Stimulated activated CD4-positive, alpha-beta T cell treated with anti-CD3 and anti-CD28 coated beads, TNF-alpha, amount 100 ng/mL, for 48 hours (primary cell): ENCODE measurements at places on chromosomes 1 and 21.
A peak's percentile ranks its signal among the peaks of the same experiment; 100 is the strongest.

GRCh38 chr21:45129189-45129923 lies 55.0 kb downstream of the ADARB1 start:
- DNase-seq: no peak

DNA sequence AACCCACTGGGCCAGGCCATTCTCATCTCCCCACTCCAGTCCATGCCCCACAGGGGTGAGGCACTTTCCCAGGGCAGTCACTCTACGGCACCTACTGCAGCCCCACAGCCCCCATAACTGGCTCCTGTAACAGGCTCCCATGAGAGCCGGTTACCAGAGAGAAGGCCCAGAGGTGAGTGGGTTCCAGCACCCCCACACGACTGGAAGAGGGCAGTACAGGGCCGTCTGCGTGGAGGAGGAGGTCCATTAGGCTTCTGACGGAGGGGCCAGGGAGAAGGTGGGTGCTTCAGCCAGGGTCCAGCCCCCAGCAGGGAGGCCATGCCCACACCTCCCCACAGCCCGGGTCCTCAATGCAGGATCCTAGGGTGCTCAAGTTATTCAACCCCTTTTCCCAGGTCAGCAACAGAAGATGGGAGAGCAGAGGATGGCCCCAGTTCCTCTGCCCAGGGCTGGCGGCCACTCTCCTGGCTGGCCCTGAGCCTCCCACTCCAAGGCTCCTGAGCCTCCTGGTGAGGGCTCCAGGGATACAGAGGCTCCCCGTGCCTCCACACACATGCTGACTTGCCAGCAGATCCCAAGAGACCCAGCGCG lies 1.6 kb downstream of the ACAP3 start:
- no peak for DNase-seq

DNA sequence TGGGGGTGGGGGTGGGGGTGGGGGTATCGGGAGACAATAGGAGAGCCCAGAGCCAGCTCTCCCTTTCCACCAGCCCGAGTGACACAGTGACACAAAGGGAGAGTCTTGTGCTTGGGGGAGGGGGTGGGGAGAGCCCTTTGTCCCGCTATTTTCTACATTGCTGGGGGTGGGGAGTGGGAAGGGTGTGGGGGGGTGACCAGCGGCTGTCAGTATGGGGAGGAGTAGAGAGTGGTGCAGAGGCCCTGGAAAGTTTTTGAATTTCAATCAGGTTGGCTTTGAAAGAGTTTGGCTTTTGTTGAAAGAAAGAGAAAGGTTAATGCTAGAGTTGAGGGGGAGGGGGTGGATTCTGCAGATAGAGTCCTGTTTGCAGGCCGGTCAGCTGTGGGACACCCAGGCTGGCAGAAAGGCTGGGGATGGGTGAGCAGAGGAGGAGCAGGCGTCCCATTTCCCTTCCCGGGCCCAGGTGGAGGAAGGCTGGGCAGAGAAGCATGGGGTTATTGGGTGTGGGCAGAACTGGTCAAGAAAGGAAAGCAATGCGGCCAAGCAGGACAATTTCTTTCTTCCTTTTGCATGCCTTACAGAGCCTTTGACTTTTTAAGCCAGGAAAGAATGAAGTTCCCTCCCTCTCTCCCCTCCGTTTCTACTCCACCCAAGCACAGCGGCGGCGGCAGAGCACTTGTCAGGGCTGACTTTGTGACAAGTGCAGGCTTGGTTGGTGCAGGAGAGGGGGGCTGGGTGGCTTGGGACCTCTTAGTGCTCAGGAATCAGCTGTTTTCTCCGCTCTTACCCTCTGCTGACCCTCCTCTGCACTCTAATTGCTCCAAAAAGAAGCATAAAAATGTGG lies 96.2 kb downstream of the RNF220 start:
- no peak for DNase-seq

DNA sequence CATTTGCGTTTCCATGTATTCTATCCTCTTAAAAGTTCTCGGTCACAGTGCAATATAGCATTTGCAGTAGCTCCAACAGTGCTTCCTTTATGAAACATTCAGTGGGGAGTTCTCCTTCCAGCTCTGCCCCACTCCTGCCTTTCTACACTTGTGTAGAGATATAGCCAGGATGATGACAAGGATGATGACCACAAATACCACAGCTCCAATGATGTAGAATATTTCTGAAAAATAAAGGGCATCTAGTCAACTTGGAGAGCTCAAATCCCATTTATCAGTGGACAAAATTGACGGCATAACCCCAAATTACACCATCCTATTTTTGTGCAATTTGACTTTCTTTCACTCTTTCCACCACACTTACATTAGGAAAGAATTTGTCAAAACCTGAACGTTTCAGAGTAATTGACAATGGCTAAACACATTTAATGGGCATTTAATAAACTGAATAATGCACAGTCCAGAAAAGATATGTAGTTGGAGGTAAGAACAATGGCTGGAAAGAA lies 11.1 kb downstream of the F3 start:
- no peak for DNase-seq

GRCh38 chr1:225933072-225933471 lies 7.9 kb downstream of the LEFTY2 start:
- no peak for DNase-seq

DNA sequence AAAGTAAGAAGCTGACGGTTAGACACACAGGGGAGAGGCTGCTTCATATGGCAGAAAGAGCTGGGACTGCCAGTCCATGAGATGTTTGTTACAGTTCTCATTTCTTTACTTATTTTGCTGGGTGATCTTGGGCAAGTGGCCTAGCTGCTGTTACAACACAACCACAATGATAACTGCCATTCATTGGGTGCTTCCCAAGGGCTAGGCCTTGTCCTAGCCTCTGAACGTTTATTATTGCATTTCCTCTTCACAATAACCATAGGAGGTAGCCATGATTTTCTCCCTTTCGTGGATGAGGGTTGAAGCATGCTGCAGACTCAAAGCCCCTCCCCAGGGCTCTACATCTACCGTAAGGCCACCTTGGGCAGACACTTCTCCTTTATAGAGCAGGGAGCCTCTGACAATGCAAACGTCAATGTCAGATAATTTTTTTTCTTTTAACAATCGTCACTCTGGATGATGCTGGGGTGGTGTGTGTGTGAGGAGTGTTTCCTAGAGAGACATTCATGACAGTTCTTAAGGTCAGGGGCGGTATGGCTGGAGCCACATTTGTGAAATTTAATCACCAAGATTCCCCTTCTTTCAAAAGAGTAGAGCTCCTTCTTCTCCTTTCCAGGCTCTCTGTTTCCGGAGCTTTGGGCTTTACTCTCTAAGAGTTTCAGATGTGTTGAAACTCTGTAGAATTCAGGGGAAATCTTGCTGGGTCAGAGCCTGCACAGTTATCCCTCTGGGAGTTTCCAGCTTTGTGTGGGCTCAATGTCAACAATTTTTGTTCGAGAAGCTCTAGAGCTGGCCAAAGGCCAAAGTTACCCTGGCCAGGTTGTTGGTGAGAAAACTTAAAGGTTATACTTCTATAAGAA lies 138.5 kb upstream of the SGIP1 start:
- no peak for DNase-seq

DNA sequence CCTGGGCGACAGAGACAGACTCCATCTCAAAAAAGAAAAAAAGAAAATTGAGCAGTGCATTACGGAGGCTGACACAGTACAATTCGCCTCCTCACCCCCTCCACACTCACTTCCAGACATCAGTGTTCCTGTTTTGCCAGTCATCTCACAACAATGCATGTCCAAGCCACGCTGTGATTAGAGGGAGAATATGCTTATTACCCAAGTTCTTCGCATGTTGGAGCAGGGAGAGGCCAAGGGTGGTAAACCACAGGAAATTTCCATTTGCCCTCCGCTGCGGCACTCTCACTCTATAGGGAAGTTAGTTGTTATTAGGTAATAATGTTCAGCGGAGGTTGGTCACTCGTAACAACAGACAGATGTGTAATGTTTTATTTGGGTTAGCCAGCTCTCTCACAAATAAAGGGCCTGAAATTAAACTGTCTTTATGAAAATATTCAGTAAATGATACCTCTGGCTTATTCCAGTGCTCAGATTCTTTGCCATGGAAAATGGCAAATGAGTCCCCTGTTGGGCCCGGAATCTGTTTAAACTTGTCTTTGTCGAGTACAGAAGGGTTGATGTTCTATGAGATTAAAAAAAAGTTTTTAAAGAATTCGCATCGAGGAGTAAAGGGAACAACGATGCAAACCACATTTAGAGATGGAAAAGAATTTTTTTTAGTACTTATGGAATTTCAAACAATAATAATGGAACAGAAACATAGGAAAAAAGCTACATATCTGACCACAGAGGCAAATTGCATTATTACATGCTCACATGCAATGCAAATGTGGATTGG lies 33.1 kb downstream of the KCNJ15 start:
- DNase-seq: no peak

- no peak for DNase-seq
These were observed 22.1 kb upstream of the ATF3 start for GRCh38 chr1:212586206-212587015.

- DNase-seq: no peak
These were observed 97.3 kb downstream of the SPSB1 start for GRCh38 chr1:9389968-9390367.

DNA sequence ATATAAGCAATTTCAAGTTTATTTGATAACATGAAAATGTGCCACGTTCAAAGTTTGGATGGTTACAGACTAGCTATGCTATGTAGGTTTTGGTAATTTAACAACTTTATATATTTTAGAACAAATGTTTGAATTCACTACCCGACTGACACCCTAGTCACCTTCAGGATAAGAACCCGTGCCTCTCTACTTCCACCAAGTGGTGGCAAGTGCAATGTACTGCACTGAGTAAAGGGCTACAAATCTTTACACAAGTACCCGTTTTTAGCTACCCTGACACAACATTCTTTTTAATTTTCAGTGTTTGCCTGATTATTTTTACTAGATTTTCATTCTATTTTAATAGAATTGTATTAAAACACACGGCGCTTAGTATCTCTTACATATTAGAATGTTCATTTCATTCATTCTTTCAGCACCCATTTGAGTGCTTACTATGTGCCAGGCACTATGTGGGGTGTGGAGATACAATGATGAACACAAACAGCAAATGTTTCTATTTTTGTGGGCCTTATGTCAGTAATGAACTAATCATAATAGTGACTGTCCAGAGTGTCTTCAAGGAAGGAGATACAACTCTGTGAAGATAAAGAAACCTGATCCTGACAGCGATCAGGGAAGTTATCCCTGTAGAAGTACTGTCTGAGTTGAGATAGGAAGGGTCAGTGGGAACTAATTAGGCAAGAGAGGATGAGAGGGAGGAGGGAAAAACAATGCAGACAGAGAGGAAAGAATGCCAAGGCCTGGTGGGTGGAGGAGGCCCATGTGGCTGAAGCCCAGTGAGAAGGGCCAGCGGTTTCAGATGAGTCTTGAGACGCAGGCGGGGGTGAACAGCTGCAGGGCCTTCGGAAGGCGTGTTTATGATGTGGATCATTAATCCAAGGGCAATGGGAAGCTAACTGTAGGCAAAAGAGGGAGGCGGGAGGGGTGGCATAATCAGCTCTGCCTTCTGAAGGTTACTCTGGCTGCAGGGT lies 3.8 kb downstream of the LCA5L start:
- DNase-seq: peak; percentile 6

- DNase-seq: no peak
These were observed 135.9 kb downstream of the NPHP4 start for GRCh38 chr1:5856246-5856815.
